T-cell (primary cell): ENCODE measurements at places on chromosomes 7 and 10. TPM values are rescaled to one million over a fixed set of nuclear protein-coding genes. Genes with fewer than 3 reads are reported as not detected.

The PRTFDC1 gene
- 0.76 TPM for total RNA-seq

- DNase-seq, result no peak
Measured at GRCh38 chr7:133056370-133057238, 25.3 kb downstream of the CHCHD3 start.

GRCh38 chr10:34153663-34154382 lies 661.3 kb downstream of the PARD3 start:
- no peak for DNase-seq

GRCh38 chr10:62648921-62649320 lies 155.6 kb upstream of the ADO start:
- no peak for DNase-seq

- DNase-seq, result no peak
Measured at GRCh38 chr10:5810225-5810624, 3.0 kb downstream of the GDI2 start.

DNA sequence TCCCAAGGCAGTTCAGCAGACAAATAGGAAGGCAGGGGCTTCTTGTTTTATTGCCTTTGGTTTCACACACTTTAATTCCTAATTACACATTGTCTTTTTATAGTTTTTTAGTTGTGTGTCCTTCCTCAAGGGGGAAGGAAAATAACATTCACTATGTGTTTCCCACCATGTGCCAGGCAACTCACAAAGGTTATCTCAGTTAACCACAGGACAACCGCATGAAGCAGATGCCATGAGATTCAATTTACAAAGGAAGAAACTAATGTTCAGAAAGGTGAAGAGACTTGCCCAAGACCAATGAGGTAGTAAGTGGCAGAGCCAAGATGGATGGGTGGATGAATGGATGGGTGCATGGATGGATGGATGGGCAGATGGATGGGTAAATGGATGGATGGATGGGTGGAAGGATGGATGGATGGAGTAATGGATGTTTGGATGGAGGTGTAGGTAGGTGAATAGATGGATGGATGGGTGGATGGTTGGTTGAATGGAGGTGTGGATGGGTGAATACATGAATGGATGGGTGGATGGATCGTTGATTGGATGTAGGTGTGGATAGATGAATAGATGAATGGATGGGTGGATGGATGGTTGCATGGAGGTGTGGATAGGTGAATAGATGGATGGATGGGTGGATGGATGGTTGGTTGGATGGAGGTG lies 77.9 kb downstream of the ARHGAP22 start:
- DNase-seq, result no peak

The LGI1 gene
- not detected for total RNA-seq

The PRPF18 gene
- total RNA-seq, result 25.5 TPM

DNA sequence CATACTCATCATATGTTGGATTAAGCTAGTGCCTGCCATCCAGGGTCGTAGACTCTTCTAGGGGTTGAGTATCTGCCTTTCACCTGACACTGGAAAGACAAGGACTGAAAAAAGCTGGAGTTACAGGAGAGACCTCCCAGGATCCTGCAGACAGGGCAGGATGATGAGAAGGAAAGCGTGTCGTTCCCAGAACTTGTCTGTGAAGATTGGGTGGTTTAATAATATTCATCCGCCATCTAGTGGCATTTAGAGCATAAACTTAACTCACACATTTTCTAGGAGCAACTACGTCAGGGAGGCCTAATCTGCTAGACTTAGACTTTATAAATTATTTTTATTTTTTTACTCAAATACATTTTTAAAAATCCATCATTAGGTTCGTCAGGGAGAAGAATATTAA lies 59.6 kb downstream of the ADRB1 start:
- DNase-seq, result no peak

DNA sequence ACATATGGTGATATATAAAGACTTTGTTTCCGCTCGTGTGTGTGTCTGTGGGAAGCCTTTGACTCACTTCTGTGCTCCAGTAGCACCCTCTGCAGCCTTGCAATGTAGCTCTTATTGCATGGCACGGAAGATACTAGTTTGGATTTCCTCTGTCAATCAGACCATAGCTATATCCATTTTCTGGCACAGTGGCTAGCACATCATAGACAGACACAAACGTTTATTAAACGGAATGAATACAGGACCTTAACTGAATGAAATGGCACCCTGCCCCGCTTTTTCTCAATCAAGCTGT lies 124.0 kb upstream of the PTPN20 start:
- DNase-seq, result peak; percentile 6

The PDZD7 gene
- 2.0 TPM for total RNA-seq

DNA sequence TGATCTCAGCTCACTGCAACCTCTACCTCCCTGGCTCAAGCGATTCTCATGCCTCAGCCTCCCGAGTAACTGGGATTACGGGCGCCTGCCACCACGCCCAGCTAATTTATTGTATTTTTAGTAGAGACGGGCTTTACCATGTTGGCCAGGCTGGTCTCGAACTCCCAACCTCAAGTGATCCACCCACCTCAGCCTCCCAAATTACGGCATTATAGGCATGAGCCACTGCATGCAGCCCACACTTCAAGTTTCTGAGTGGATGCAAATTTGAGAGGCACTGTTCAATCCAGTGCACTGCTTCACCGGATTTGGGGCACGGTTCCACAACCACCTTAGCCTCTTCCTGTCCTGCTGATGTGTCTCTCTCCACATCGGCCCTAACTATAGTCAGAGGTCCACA lies 16.5 kb downstream of the CNPY1 start:
- no peak for DNase-seq

The IL2RA gene
- 19.9 TPM for total RNA-seq
